ENCODE measurements at places on chromosomes 2 and 18.

GRCh38 chr18:36128907-36129299 is 237 bp downstream of the SLC39A6 start:
- peak overlapping the region; percentile 95 for H3K4me3 ChIP-seq
- H3K27ac ChIP-seq = peak overlapping the region; percentile 94
- no peaks in the 10 kb centered on the region for H3K27me3 ChIP-seq
- peaks cover 28% of the 10 kb centered on the region for H3K36me3 ChIP-seq

DNA sequence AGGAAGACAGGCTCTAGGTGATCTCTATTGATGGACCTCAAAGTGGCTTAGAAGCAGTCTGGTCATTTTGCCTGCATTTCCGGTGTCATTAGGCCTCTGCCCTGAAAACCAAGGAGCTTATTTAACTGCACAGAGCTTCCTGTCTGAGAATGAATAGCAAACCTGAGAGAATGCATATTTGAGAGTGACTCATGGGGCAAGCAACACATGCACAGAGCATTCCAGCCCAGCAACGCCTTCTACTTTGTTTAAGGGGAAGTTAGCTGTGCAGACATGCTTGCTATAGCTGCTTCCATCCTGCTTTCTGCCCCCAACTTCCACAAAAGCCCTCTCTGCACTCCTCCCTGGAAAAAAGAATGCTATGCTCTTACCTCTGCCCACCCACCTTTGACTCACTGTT is 232.8 kb downstream of the GRB14 start:
- DNase-seq = no peak
- no peaks in the 10 kb centered on the region for H3K27me3 ChIP-seq
- H3K4me3 ChIP-seq = no peak overlapping the region
- no peaks in the 10 kb centered on the region for H3K36me3 ChIP-seq
- no peak overlapping the region for H3K27ac ChIP-seq

DNA sequence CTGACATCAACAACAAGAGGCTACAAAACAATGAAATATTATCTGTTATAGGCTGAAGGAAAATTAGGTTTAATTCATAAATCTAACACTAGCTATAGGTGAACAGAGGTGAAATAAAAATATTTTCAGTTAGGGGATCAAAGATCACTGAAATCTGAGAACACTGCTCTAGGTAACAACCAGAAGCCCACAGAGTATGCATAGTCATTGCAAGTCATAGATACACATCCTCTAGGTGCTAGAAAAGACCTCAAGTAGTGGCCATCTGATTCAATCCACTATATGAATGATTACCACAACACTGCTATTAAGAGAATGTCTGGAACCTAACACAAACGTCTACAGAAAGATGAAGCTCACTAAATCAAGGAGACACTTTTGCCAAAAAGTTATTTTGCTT is 264.6 kb upstream of the CYP26B1 start:
- no peak for DNase-seq
- H3K27me3 ChIP-seq = no peaks in the 10 kb centered on the region
- peaks cover 1% of the 10 kb centered on the region for H3K36me3 ChIP-seq
- no peak overlapping the region for H3K4me3 ChIP-seq
- no peaks in the 10 kb centered on the region for H3K4me1 ChIP-seq

GRCh38 chr18:76371301-76372203 is 123.5 kb downstream of the ZNF516 start:
- peaks cover 3% of the 10 kb centered on the region for H3K36me3 ChIP-seq
- no peak overlapping the region for H3K27ac ChIP-seq
- peaks cover 17% of the 10 kb centered on the region for H3K27me3 ChIP-seq
- peaks cover 36% of the 10 kb centered on the region for H3K4me1 ChIP-seq

- peaks cover 18% of the 10 kb centered on the region for H3K27me3 ChIP-seq
- H3K4me1 ChIP-seq = peaks cover 4% of the 10 kb centered on the region
- no peak overlapping the region for H3K27ac ChIP-seq
- no peaks in the 10 kb centered on the region for H3K36me3 ChIP-seq
- no peak overlapping the region for H3K4me3 ChIP-seq
These were observed 719 bp upstream of the ATP6V1B1 start for GRCh38 chr2:70934981-70935380.

- H3K27me3 ChIP-seq = no peaks in the 10 kb centered on the region
- H3K4me1 ChIP-seq = peaks cover 25% of the 10 kb centered on the region
- H3K36me3 ChIP-seq = no peaks in the 10 kb centered on the region
- H3K4me3 ChIP-seq = no peak overlapping the region
These were observed 25.7 kb downstream of the MAP4K3 start for GRCh38 chr2:39411181-39411944.

- H3K4me1 ChIP-seq = no peaks in the 10 kb centered on the region
- no peak overlapping the region for H3K27ac ChIP-seq
- H3K27me3 ChIP-seq = no peaks in the 10 kb centered on the region
- H3K4me3 ChIP-seq = no peak overlapping the region
- H3K36me3 ChIP-seq = peaks cover 93% of the 10 kb centered on the region
These were observed 7.6 kb downstream of the ZNF397 start for GRCh38 chr18:35248429-35248828.

- H3K27ac ChIP-seq = no peak overlapping the region
- peaks cover 12% of the 10 kb centered on the region for H3K4me1 ChIP-seq
- peaks cover 16% of the 10 kb centered on the region for H3K27me3 ChIP-seq
These were observed 379.0 kb downstream of the IRS1 start for GRCh38 chr2:226420646-226421045.

DNA sequence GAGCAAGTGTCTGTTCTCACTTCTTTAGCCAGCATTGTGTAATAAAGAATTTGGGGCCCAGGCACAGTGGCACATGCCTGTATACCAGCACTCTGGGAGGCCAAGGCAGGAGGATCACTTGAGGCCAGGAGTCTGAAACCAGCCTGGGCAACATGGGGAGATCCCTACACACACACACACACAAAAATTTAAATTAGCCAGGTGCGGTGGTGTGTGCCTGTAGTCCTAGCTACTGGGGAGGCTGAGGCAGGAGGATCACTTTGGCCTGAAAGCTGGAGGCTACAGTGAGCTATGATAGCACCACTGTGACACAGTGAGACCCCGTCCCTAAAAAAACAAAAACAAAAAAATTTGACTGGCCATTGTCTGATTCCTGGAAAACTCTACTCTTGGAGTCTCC is 8.3 kb downstream of the REV1 start:
- no peak overlapping the region for H3K4me3 ChIP-seq
- no peak for DNase-seq
- peaks cover 32% of the 10 kb centered on the region for H3K4me1 ChIP-seq

- no peaks in the 10 kb centered on the region for H3K4me1 ChIP-seq
- H3K27me3 ChIP-seq = no peaks in the 10 kb centered on the region
- no peaks in the 10 kb centered on the region for H3K36me3 ChIP-seq
- H3K4me3 ChIP-seq = no peak overlapping the region
- no peak overlapping the region for H3K27ac ChIP-seq
These were observed 99.9 kb upstream of the LINC00305 start for GRCh38 chr18:64248836-64249235.

DNA sequence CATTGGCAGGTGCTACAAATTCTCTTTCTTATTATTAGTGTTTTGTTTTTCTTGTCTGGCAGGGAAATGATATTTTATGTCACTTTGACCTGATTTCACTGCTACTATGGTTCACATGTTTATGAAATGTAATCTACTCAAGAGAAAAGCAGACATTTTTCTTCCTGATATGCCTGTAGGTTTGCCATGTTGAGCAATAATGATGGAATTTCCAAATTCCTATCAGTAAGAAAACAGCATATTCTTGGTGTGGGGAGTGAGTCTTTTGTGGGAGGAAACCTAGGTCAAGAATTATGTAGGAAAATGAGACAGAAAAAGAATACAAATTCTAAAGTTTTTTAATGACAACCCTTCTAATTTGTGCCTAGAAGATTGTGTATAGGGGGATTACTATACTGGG is 356.4 kb downstream of the SLC4A3 start:
- H3K4me3 ChIP-seq = no peak overlapping the region
- no peak overlapping the region for H3K27ac ChIP-seq
- no peaks in the 10 kb centered on the region for H3K36me3 ChIP-seq
- DNase-seq = no peak
- no peaks in the 10 kb centered on the region for H3K27me3 ChIP-seq

GRCh38 chr18:30361864-30362540 is 680.5 kb downstream of the DSC3 start:
- H3K36me3 ChIP-seq = no peaks in the 10 kb centered on the region
- no peak for DNase-seq
- H3K4me1 ChIP-seq = no peaks in the 10 kb centered on the region
- H3K27me3 ChIP-seq = no peaks in the 10 kb centered on the region
- no peak overlapping the region for H3K4me3 ChIP-seq

GRCh38 chr2:224958873-224959272 is 83.4 kb downstream of the DOCK10 start:
- H3K27me3 ChIP-seq = no peaks in the 10 kb centered on the region
- H3K27ac ChIP-seq = peak overlapping the region; percentile 68
- H3K4me1 ChIP-seq = peaks cover 72% of the 10 kb centered on the region
- peaks cover 24% of the 10 kb centered on the region for H3K36me3 ChIP-seq

- no peak within 1 kb of the TSS for H3K27ac ChIP-seq
- no peaks in the 10 kb centered on the region for H3K36me3 ChIP-seq
- no peak within 1 kb of the TSS for H3K4me3 ChIP-seq
- H3K27me3 ChIP-seq = peaks cover 44% of the 10 kb centered on the region
These were observed at the start of gene EFEMP1 for GRCh38 chr2:55923091-55923981. Gene EFEMP1, minus strand, starts transcription at chr2:55923782. Its CDS starts 1,342 bp downstream, at chr2:55922440.

GRCh38 chr2:119544939-119545475 is 758 bp downstream of the CFAP221 start:
- peaks cover 1% of the 10 kb centered on the region for H3K36me3 ChIP-seq
- DNase-seq = no peak
- peaks cover 4% of the 10 kb centered on the region for H3K4me1 ChIP-seq
- no peak overlapping the region for H3K4me3 ChIP-seq
- peaks cover 53% of the 10 kb centered on the region for H3K27me3 ChIP-seq

DNA sequence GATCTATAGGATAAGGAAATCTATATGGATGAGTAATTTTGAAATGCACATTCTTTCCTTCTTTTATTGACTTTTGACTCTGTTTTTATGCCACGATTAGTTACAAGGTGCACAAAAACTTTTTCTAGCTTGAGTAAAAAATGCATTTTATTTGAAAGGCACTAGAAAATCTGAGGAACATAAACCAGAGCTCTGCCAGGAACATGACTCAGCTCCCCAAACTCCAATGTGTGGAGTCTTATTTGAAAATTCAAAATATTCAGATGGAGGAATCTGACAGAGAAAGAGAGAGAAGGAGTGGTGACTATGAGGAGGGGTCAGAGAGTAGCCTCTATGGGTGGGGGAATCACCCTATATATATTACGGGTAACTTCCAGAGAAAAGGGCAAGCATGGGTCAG is 231.0 kb downstream of the DCC start:
- H3K27me3 ChIP-seq = no peaks in the 10 kb centered on the region
- H3K4me1 ChIP-seq = no peaks in the 10 kb centered on the region
- no peak overlapping the region for H3K27ac ChIP-seq
- DNase-seq = no peak
- H3K36me3 ChIP-seq = no peaks in the 10 kb centered on the region

Data from activated CD8-positive, alpha-beta memory T cell treated with anti-CD3 and anti-CD28 coated beads, Interleukin-2, amount 10 ng/mL, durations not matched to agents 7 days and 5 days (primary cell).